HT1080 (cell line): ENCODE measurements at places on chromosomes 16 and 17. TPM values are rescaled to one million over a fixed set of nuclear protein-coding genes. Genes with fewer than 3 reads are reported as not detected.

HOXB2 gene
- total RNA-seq: 34.3 and 40.1 TPM in 2 replicates

CDH8 gene
- not detected in 2 replicates for total RNA-seq

DNA sequence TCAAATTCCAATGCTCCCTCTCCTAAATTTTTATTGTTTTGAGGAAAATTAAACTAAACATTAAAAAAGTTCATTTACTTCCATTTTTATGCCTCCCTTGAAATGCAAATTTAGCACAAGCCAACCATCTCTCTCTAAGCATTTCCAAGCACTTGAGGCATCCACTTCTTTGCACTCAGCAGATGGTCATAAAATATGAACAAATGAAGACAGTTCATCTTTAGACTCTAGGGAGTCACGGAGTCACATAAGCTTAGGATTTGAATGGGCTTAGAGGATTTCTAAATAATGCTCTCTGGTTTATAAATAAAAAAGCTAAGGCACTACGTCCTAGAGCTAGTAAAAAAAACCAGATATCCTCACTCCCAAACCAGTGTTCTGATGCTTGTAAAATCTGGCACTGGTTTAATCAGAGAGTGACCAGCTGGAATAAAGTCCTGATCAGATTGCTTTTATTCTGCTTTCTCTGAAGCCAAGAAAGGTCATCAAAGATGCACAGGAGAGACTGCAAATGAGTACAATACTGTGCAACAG, 204.2 kb downstream of the CA10 start:
- DNase-seq: no peak

DNA sequence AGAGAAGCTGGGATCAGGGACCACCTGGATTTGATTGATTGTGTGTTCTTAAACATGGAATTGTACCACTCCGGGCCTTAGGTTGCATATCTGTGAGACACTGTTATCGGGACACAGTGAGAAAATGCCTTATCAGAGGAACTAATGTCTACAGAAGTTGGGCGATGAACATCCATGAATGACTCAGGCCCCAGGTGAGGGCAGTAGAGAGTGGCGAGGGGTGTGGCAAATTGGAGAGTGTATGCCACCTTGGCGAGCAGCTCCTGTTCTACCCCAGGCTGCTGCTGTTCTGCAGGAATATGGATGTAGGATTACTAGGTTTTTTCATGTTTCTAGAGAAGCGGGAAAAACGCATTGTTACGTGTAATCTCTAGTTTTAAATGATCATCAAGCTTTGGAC, 38.8 kb downstream of the CLEC16A start:
- no peak for DNase-seq

KRTAP9-8 gene
- not detected in 2 replicates for total RNA-seq

TAC4 gene
- 0.20 TPM in 1 of 2 replicates, not detected in the other for total RNA-seq

CMTM2 gene
- not detected in 2 replicates for total RNA-seq

DNA sequence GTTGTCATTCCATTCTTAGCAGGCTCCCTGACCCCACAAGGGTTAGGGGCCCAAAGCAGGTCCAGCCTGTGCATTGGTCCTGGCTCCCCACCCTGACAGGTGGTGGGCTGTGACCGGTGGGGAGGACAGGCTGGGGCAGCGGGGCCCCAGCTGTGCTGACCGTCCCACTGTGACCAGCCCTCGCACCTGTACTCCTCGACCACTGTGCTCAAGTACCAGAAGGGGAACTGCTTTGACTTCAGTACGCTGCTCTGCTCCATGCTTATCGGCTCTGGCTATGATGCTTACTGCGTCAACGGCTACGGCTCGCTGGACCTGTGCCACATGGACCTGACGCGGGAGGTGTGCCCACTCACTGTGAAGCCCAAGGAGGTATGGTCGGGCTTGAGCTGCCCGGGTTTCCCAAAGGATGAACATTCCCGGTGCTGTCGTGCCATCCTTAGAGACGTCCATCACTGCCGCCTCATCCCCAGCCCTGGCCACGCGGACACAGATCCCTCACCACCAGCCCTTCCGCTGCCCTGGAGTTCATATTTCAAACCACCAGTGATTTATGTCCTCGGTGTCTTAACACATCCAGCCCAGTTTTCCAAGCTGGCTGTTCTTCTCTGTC, 7.3 kb downstream of the DRC7 start:
- no peak for DNase-seq

GRCh38 chr16:57764341-57765159, 29.0 kb downstream of the KATNB1 start:
- DNase-seq: peak; percentile 93

DNA sequence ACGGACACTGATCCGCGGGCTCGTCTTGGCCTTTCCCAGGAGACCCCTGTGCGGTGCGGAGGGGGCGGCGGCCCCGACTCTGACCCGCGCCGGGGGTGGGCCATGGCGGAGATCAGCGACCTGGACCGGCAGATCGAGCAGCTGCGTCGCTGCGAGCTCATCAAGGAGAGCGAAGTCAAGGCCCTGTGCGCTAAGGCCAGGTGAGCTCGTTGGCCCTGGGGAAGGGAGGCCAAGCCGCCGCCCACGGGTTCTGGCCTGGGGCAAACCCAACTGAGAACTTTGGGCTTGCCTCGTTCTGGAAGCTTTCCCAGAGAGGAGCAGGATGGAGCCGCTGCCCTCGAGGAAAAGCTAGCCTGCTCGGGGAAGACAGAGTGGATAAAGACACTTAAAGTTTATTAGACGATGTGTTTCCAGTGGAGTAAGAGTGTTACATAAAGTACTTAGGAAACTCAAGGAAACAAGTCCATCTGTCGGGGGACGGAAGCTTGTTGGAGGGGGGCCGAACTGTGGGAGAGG, 540 bp downstream of the PPP4C start:
- no peak for DNase-seq

GRCh38 chr16:85420501-85421337, 192.4 kb upstream of the GSE1 start:
- DNase-seq: peak; percentile 48

DNA sequence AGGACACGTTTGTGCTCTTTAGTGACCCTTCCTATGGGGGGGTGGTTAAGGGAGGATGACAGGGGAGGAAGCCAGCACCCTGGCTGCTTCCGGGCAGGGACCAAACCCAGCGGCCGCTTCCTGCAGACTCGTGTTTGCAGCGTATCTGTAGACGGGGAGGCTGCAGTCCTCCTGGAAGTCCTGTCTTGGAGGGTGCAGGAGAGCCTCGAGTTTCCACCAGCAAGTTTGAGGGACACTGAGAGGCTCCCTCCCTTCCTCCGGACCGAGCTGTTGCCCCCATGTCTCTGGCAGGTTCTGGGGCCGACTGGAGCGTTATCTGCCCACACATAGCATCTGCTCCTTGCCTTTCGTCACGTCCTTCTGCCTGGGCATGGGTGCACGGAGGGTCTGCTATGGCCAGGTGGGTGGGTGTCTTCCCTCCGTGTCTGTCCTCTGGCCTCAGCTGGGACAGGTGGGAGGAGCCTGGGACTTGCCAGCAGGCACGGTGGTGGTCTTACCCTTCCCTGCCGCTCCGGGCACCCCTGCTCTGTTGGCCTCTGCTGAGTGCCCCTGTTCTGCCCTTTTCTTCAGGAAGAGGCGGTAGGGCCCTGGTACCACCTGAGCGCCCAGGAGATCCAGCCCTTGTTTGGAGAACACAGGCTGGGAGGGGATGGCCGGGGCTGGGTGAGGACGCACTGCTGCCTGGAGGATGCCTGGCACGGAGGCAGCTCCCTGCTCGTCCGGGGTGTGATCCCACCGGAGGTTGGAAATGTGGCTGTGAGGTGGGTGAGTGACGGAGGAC, 8.8 kb downstream of the ENGASE start:
- no peak for DNase-seq

ADAMTS18 gene
- 0.03 and 0.14 TPM in 2 replicates for total RNA-seq

- DNase-seq: no peak
Observed at GRCh38 chr17:6654841-6655731, 3.5 kb downstream of the C17orf100 start.

- no peak for DNase-seq
Observed at GRCh38 chr17:74453665-74454196, 12.7 kb upstream of the CD300A start.

GRCh38 chr16:21953541-21953902, 361 bp downstream of the UQCRC2 start:
- DNase-seq: no peak

HOXB1 gene
- total RNA-seq: not detected in 2 replicates

KRTAP4-6 gene
- total RNA-seq: not detected in 2 replicates

GRCh38 chr17:44502598-44503146, 534 bp downstream of the GPATCH8 start:
- no peak for DNase-seq

CCL2 gene
- 0.51 TPM in 1 of 2 replicates, not detected in the other for total RNA-seq

DNA sequence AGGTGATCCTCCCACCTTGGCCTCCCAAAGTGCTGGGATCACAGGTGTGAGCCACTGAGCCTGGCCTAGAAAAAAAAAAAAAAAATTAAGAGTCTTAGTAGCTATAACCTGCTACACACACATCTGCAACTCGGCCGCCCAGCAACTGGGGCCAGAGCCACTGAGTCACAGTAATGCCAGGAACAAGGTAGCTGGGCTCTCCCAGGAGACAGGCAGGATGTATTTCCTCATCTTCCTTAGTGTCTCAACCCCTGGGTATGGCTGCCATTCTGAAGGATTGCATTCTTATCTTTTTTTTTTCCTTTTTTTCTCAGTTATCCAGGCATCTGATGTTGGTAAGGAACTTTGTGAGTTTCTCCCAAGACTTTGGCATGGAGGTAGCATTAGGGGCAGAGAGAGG, 7.1 kb upstream of the PSMD3 start:
- no peak for DNase-seq
